ENCODE measurements at places on chromosomes 7 and 10.

DNA sequence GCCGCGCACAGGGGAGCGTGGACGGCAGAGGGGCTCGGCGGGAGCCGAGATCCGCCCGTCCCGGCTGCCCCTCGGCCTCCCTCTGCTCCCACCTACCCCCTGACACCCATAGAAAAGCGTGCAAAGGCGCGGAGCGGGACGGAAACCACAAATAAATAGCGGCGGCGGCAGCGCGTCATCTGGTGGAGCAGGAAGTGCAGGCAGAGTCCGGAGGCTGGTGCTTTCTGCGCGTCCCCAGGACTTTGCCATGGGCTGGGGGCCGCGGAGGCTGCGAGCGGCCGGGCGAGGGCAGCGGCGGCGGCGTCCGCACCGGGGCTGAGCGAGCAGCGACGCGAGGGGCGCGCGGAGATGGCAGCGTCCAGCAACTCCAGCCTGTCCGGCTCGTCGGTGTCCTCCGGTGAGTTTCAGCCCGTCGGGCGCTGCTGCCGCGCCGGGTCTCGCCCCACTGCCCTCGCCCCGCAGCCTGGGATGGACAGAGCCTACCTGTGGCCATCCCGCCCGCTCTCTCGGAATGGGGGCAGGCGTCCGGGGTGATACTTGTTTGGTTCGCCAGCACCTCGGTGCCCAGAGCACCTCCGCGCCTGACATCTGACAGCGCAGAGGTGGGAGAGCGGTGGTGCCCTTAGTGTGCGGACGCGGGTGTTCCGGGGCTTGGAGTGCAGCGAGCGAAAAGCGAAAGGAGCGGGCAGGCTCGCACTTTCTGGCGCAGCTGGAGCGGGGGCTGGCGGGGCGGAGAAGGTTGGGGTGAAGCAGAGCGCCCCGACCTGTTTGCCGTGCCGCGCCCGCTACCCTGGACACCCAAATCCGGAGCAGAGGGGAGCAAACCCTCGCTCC is at the start of gene CHN2:
TSS of gene CHN2 (plus strand) at position 182 of the 834 bp plus-strand sequence.
- DNase-seq, result no peak

DNA sequence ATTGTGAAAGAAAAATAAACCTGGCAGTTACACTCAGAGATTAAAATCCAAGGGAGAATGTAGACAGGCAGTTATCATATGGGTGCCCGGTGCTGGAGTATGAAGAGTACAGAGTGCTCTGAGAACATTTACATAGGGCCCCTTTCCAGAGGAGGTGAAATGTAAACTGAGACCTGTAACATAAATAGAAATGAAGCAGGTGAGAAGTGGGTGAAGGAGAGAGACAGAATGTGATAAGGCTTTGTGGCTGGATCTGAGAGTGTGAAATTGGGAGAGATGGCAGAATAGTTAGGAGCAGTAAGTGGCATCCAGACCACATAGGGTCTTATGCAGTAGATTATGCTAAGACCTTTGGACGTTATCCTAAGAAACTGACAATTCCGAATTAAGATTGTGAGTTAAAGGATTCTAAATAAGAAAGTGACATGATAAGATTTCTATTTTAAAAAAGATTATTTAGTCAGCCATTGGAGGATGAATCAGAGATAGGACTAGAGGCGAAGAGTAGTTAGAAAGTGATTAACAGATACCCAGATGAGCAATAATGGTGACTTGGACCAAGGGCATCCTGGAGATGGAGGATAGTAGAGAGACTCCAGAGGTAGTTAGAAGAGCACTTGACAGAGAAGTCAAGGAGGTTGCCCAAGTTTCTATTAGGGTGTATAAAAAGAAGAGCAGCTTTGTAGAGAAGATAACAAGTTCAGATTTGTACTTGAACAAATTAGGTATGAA is 36.7 kb downstream of the DNAH11 start:
- DNase-seq, result no peak

- no peak for DNase-seq
Observed at GRCh38 chr7:132286836-132287235, 289.4 kb downstream of the PLXNA4 start.

DNA sequence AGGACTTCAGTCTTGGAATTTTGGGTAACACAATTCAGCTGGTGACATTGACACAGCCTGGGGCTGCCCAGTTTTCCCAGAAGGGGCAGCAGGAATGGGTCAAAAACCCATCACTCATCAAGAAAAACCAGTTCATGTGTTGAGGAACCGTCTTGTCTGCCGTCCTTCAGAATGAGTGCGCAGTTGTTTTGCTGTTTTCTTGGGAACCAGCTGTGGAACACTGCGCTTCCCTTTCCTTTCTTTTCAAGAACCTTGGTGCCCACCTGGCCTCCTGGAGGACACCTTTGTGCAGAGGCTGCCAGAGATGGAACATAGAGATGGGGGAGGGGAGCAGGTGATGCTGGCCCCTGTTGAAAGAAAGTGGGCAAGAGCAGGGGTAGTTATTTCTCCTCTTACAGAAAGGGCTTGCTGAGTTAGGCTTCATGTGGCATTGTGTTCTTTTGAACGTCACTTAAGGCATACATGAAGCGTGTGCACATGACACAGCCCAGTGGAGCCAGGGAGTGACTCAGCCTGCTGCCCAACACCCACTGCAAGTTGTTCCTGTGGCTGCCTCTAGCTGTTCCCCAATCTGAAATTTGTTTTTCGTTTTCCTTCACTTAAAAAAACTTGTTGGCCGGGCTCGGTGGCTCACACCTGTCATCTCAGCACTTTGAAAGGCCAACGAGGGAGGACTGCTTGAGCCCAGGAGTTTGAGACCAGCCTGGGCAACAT is 87.4 kb upstream of the TNS3 start:
- DNase-seq, result peak; percentile 81

- no peak for DNase-seq
Observed at GRCh38 chr7:150871601-150872000, 19.3 kb downstream of the AOC1 start.

DNA sequence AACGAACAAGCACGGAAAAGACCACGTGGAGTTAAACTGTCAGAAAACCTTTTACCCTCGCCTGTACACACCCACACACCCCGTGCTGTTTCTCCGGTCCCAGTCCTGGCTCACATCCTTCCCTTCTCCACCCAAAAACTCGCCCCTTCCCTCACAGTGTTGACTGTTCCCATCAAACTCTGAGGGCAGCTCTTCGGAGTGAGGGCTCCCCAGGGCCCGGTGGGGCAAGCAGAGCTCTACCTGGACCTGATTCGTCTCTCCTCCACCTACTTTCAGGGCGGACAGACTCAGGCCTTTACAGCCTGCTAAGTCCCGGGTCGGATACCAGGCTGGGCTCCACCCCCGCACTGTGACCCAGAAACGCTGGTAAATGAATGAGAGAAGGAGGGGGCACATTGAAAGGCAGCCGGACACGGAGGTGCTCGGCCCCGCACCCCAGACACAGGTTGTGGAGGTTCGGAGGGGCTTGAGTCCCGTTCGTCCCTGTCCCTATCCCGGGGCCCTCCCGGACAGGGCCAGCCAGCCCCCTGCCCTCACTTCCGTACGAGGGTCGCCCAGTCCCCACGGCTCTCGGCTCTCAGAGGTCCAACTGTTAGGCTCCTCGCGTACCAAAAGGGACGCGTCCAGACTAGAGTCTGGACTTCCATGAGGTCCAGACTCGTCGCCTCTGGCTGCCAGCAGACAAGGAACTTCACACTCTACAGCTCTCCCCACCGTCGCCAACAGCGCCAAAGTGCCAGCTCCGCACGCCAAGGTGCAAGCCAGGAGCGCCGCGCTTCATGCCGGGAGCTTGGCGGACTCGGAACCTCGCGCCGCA is 31.7 kb upstream of the ASL start:
- DNase-seq, result no peak

- no peak for DNase-seq
Observed at GRCh38 chr10:35789996-35790395, 147.9 kb upstream of the FZD8 start.

- DNase-seq, result no peak
Observed at GRCh38 chr7:116340943-116341907, 130.9 kb downstream of the TES start.

DNA sequence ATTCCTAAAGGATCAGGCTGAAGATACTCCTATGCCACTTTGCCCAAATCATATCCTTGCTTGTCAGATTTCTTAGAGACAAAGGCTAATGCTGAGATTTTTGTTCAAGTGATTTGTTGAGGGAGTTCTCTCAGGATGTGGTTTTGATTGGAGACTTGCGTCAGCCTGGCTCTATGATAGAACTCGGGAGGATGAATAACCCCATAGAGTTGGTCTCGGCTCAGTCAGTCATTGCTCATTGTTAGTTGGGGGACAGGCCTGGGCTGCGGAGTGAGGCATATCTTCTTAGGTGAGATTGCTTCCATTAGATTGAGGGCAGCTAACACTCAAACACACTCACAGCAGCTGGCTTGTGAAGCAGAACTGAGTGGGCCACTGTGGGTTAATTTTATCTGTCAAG is 203.4 kb downstream of the KIF20B start:
- DNase-seq, result peak; percentile 52

- DNase-seq, result no peak
Observed at GRCh38 chr7:3250725-3251124, 50.3 kb upstream of the SDK1 start.

DNA sequence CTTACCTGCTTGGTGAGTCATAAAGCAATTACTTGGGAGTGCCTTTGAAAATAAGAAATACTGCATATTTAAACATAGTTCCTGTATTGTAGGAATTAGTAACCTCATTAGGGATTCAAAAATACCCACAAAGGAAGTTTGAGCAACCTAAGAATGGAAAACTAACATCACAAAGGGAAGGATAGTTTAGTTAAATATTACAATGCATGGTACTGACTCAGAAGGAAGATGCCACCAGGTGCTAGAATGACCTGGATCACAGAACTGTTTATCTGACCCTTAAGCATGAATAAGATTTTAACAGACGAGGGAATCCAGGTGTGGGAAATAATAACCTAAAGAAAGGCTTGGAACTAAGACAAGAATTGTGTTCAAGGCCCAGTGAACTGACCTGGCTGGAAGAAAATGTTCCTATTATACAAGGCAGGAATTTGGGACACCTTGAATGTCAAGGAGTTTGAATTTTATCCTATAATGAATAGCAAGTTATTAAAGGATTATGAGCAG is 106.4 kb downstream of the GSAP start:
- DNase-seq, result no peak

- no peak for DNase-seq
Observed at GRCh38 chr10:83179371-83179770, 959.9 kb upstream of the GHITM start.

GRCh38 chr7:67209256-67209655 is 212.6 kb downstream of the TYW1 start:
- DNase-seq, result no peak

GRCh38 chr10:35025916-35026315 is 64.2 kb downstream of the CUL2 start:
- no peak for DNase-seq

DNA sequence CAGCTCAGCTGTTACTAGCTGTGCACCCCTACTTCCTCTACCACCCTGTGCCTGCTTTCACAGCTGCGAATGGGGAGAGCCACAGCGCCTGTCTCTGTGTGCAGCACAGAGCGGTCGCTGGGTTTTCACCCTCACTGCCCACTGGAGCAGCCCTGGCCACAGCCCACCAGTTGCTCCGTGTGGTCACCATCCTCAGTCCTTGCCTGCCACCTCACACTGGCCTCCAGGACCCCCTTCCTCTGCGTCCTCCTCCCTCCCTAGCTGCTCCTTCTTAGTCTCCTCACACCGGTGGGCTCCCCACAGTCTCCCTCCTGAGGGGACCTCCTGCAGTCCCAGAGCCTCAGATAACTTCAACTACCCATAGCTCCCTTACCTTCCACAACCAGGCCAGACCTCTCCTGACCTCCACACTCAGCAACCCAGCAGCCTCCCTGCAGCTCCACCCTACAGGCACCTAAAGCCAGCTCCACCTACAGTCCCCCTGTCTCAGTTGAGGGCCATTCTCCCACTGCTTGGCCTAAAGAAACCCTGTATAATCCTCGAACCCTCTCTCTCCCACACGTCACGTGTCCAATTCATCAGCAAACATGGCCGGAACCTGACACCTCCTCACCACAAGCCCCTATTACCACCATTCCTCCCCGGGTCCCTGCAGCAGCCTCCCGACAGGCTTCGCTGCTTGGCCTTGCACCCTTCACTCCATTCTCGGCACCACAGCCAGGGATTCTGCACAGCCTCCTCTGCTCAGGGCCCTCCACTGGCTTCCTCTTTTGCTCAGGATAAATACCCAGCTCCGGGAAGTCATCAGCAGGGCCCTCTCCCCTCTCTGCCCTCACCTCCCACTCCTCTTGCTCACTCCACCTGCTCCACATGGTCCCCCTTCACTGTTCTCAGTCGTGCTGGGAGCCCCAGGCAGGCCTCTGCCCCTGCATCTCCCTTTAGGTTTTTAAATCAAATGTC is 28.1 kb downstream of the PLAC9 start:
- no peak for DNase-seq

- no peak for DNase-seq
Observed at GRCh38 chr10:103845972-103846371, 9.4 kb downstream of the SH3PXD2A start.

DNA sequence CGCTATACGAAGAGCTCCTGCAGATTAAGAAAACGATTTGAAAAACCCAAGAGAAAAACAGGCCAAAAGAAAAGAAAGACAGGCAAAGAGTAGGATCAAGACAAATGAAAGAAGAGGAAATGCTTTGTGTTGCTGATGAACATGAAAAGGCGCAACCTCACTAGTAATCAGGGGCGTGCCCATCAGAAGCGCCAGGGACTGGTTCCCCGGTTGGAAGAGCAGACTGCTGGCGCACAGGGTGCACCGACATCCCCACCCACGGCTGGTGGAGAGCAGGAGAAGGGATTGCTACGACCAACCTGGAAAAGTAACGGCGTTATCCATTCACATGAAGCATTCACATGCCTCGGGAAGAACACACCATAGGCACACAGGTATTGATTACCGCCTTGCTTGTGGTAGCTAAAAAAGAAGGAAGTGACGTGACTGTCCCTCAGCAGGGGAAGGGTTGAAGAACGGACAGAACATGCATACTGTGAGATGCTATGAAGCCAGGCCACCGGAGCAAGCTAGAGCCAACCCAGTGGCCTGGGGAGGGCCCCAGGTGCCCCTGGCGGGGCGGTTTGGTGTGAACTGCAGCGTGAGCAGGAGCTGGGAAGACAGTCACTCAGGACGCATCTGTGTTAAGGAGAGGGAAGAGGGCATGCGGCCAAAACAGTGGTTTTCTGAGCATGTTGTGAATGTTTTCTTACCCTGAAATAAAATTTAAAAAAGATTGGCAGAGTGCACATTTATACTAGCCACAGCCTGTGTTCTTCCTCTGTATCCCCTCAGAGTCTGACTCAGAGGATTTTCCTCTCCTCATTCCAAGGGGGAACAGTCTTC is 18.3 kb downstream of the AGAP3 start:
- DNase-seq, result no peak

DNA sequence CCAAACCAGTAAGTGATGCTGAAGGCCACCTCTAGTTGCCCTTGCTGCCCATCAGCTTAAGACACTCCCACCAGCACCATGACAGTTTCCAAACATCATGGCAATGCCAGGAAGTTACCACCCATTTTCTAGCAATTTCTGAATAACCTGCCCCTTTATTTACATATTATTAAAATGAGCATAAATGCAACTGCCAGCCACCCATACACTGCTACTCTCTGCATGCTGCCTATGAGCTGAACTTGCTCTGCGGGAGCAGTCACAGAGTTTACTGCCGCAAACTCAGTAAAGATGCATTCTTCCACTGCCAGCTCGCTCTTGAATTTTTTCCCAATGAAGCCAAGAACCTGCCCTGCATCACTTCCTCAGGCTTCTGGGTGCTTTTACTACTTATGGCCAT is 212.6 kb downstream of the SH2D4B start:
- no peak for DNase-seq

Measured in foreskin melanocyte (primary cell).